Osteocyte (in vitro differentiated cells): ENCODE measurements at places on chromosomes 1 and 21. TPM values are rescaled to one million over a fixed set of nuclear protein-coding genes. Genes with fewer than 3 reads are reported as not detected.

GRCh38 chr1:29648026-29648425 lies 411.7 kb downstream of the PTPRU start:
- H3K36me3 ChIP-seq: no peaks in the 10 kb centered on the region
- DNase-seq: peak; percentile 25
- no peak overlapping the region for H3K27ac ChIP-seq
- H3K27me3 ChIP-seq: no peaks in the 10 kb centered on the region
- H3K4me1 ChIP-seq: no peaks in the 10 kb centered on the region
- H3K4me3 ChIP-seq: no peak overlapping the region

GRCh38 chr1:2126331-2127186 lies 68.0 kb downstream of the FAAP20 start:
- no peaks in the 10 kb centered on the region for H3K4me1 ChIP-seq
- no peak for DNase-seq
- no peaks in the 10 kb centered on the region for H3K27me3 ChIP-seq
- no peak overlapping the region for H3K27ac ChIP-seq
- no peaks in the 10 kb centered on the region for H3K36me3 ChIP-seq

KCNA3 gene
- not detected in 2 replicates for total RNA-seq

OR6K3 gene
- total RNA-seq: not detected in 2 replicates

SLAMF6 gene
- total RNA-seq: not detected in 2 replicates

DNA sequence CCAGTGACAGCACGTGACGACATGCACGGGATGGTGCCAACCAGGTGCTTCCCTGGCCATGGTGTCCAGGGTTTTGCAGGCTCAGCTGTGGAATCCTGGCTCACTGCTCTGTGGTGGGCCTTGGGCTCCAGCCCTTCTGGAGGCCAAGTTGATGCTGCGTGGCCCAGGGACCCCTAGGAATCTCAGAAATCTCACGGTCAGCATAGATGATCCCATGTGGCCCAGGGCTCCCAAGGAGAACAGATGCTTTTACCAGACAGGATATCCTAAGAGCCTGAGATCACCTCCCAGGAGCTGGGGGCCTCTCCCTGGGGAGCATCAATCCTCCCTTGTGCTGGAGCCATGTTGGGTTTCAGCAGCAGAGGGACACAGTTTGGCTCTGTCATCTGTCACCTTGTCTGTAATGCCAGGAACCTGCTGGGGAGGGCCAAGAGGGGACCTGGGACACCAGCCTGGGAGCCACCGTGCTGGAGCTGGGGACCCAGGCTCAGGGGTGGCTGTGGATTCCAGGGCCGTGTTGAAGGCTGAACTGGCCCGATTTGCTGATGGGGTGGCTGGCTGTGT lies 63.9 kb downstream of the TRIM11 start:
- H3K36me3 ChIP-seq: no peaks in the 10 kb centered on the region
- no peaks in the 10 kb centered on the region for H3K27me3 ChIP-seq
- peaks cover 14% of the 10 kb centered on the region for H3K4me1 ChIP-seq
- DNase-seq: no peak

DNA sequence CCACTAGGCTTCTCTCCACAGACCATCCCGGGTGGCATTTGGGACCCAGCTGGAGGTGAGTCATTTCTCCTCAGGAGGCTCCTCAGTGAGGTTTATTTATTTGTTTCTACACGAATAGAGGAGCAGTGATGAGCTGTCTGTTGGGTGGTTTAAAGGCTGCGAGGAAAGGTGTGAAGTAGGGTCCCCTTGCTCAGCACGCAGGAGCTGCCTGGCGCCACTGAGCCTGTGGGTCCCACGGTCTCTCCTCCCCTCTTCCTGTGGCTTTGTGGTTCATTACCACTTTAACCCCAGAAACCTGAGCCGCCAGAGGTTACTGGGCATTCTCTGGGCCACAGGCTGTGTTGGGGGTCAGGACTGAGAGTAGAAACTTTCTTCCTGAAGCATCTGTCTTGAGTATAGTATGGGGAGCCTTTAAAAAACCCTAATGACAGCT lies 39.9 kb downstream of the IL6R start:
- DNase-seq: no peak
- peaks cover 49% of the 10 kb centered on the region for H3K4me1 ChIP-seq
- H3K4me3 ChIP-seq: no peak overlapping the region
- no peaks in the 10 kb centered on the region for H3K27me3 ChIP-seq

GRCh38 chr1:92708368-92708950 lies 76.4 kb downstream of the EVI5 start:
- peaks cover 9% of the 10 kb centered on the region for H3K4me1 ChIP-seq
- no peaks in the 10 kb centered on the region for H3K27me3 ChIP-seq
- H3K27ac ChIP-seq: no peak overlapping the region
- H3K36me3 ChIP-seq: no peaks in the 10 kb centered on the region
- H3K4me3 ChIP-seq: no peak overlapping the region

FMO2 gene
- 0.24 and 0.94 TPM in 2 replicates for total RNA-seq
